ENCODE measurements at places on chromosomes 13 and 19.

GRCh38 chr13:29753618-29754472, 96.6 kb downstream of the UBL3 start:
- no peak for DNase-seq

- no peak for DNase-seq
These were observed 3.1 kb downstream of the FGF9 start for GRCh38 chr13:21673789-21674489.

- no peak for DNase-seq
These were observed 59.5 kb upstream of the SLITRK1 start for GRCh38 chr13:83941701-83942335.

DNA sequence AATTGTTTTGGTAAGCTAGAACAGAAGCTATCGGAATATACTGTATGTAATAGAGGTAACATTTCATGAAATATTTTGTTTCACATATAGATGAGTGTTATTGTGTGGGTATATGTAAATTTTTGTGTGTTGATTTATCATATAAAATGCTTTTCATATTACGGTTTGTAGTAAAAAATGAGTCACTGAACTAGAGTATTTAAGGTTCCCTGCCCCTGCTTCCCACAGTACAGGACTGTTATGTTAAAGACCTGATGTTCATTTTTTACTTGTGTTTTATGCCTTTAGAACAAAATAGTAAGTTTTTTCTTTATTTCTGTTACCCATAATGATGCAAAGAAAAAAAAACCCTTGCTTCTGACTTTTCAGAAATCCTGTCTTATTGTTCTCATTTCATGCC, 243.4 kb downstream of the ENOX1 start:
- DNase-seq, result no peak

- DNase-seq, result no peak
These were observed 55.1 kb downstream of the RASA3 start for GRCh38 chr13:114077099-114077932.

- no peak for DNase-seq
These were observed 1111.5 kb upstream of the ATXN8OS start for GRCh38 chr13:68995972-68996667.

GRCh38 chr13:99418103-99418842, 83.0 kb upstream of the TM9SF2 start:
- no peak for DNase-seq

- peak; percentile 31 for DNase-seq
These were observed 27.7 kb downstream of the GADD45B start for GRCh38 chr19:2503521-2504109.

GRCh38 chr19:43847884-43848283, 20.8 kb downstream of the ZNF283 start:
- no peak for DNase-seq

- DNase-seq, result no peak
These were observed 9.4 kb downstream of the LCP1 start for GRCh38 chr13:46172531-46172991.
